ENCODE measurements at places on chromosomes 12 and 14. TPM values are rescaled to one million over a fixed set of nuclear protein-coding genes. Genes with fewer than 3 reads are reported as not detected.

OR6C2 gene
- not detected for total RNA-seq

DNA sequence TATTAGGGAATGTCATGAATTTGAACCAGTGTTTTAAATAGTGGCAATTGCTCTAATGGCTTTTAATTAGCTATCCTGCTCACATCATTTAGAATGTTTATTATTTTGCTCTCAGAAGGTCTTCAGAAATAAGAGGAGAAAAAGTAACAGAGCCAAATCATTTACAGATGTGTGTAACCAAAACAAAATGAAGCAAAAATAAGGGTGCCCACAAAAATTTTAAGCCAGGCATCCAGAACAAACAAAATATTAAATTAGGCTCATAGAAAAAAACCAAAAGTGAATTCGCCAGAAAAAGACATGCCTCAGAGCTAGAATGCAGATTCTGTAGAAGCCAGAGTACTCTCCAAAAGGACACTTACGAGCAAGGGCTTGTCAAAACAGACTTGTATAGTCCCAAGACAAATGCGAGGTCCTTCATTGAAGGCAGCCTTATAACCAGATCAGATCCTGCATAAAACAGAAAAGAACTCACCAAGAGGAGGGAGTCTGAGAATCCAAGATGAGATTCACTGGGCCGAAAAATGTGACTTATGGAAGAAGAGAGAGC lies 20.2 kb upstream of the SERPINA1 start:
- H3K4me3 ChIP-seq, result no peak overlapping the region
- H3K27ac ChIP-seq, result no peak overlapping the region
- no peaks in the 10 kb centered on the region for H3K4me1 ChIP-seq
- no peak for DNase-seq

BCL2L2 gene
- 21.6 TPM for total RNA-seq

- peaks cover 18% of the 10 kb centered on the region for H3K27me3 ChIP-seq
- H3K4me1 ChIP-seq, result peaks cover 25% of the 10 kb centered on the region
- H3K27ac ChIP-seq, result peak overlapping the region; percentile 56
- H3K4me3 ChIP-seq, result peak overlapping the region; percentile 67
- peak; percentile 46 for DNase-seq
Measured at GRCh38 chr14:64983439-64984310, 3.0 kb upstream of the FNTB start.

DNA sequence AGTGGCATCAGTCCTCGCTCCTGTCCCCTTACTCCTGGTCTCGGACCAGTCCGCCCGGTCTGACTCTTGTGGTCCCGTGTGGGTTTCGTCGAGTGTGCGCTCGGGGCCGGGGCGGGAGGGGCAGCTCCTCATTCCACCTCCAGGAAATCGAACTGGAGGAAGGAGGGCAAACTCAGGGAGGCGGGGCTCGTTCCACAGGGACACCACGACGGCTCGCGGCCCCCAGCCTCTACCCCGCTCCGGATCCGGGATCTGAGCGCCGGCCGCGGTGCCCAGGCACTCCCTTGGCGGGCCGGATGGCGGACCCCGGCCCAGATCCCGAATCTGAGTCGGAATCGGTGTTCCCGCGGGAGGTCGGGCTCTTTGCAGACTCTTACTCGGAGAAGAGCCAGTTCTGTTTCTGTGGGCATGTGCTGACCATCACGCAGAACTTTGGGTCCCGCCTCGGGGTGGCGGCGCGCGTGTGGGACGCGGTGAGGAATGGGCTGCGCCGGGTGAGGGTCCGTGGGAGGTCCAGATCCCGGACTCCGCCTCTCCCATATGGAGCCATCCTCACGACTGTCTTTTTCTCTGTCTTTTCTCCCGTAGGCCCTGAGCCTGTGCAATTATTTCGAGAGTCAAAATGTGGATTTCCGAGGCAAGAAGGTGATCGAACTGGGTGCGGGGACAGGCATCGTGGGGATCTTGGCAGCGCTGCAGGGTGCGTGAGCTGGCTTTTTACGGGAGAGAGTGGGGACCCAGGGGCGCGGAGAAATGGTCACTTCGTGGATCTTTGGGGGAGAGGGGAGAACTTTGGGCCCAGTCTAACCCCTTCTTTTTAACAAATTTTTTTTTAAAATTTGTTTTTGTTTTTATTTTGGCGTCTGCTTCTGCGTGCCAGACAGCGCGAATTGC lies at the start of gene EEF1AKMT3:
TSS of gene EEF1AKMT3 (plus strand) at position 186 of the 894 bp plus-strand sequence. CDS start at position 297, 111 bp downstream.
- peaks cover 17% of the 10 kb centered on the region for H3K36me3 ChIP-seq
- H3K27ac ChIP-seq, result peak within 1 kb of the TSS; percentile 99
- peak within 1 kb of the TSS; percentile 98 for H3K4me3 ChIP-seq
- H3K27me3 ChIP-seq, result no peaks in the 10 kb centered on the region

DNA sequence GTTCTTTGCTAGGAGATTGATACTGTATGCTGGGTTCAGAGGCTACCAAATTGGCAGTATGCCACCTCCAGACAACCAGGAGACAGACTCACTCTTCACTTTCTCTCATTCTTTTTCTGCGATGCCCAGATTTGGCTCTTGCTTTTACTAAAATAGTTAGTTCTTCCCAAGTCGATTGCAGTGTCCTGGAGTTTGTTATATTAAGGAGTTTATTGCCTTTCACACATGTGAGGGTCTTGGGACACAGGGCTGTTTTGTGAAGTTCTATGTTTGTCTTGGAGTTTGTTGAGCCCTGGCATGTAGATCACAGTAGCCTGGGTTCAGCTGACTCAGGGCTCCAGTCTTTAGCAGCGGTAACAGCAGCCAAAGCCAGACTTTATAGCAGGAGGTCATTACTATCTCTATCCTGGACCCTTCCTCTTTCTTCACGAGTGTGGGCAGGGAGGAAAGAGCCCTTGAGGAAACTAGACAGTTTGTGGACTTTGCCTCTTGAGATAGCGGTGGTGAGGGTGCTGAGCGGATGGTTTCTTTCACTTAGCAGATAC lies 1.6 kb downstream of the MLEC start:
- H3K36me3 ChIP-seq, result peaks cover 3% of the 10 kb centered on the region
- peaks cover 44% of the 10 kb centered on the region for H3K4me1 ChIP-seq
- no peaks in the 10 kb centered on the region for H3K27me3 ChIP-seq
- H3K4me3 ChIP-seq, result peak overlapping the region; percentile 86
